Muscle of leg (tissue), 16 donors: ENCODE measurements at places on chromosomes 1 and 21. TPM values are rescaled to one million over a fixed set of nuclear protein-coding genes. Genes with fewer than 3 reads are reported as not detected.

The SYT11 gene
- total RNA-seq = 12.0 TPM

The GBP1 gene
- 7.8 TPM for total RNA-seq

The VWA1 gene
- 32.9 TPM for total RNA-seq

The ZSWIM5 gene
- total RNA-seq = 0.35 TPM

The IGSF21 gene
- total RNA-seq = 0.04 TPM

The TMEM269 gene
- 0.18 TPM for total RNA-seq

The OR6K2 gene
- not detected for total RNA-seq

The MAPKAPK2 gene
- 39.7 TPM for total RNA-seq

The FBXO44 gene
- total RNA-seq = 4.8 TPM

The USP33 gene
- total RNA-seq = 47.2 TPM

The TMEM82 gene
- total RNA-seq = not detected

The CHRM3 gene
- 2.5 TPM for total RNA-seq

The LYST gene
- 10.2 TPM for total RNA-seq

The C1orf141 gene
- total RNA-seq = not detected

The TLCD4 gene
- total RNA-seq = 11.1 TPM

The NFIA gene
- 40.8 TPM for total RNA-seq

The PDZK1IP1 gene
- total RNA-seq = 0.09 TPM

The OR2L13 gene
- total RNA-seq = not detected

The C1orf94 gene
- not detected for total RNA-seq

The ABCA4 gene
- total RNA-seq = 0.66 TPM

The ZCCHC17 gene
- 27.3 TPM for total RNA-seq

The KIF17 gene
- 1.8 TPM for total RNA-seq

The C1orf159 gene
- 4.5 TPM for total RNA-seq

The MMEL1 gene
- 0.31 TPM for total RNA-seq

The SYPL2 gene
- total RNA-seq = 57.3 TPM

The FMO5 gene
- total RNA-seq = 1.0 TPM

The RGS4 gene
- total RNA-seq = 1.8 TPM

The HSD11B1 gene
- 0.18 TPM for total RNA-seq

The MSTO1 gene
- 20.8 TPM for total RNA-seq

The FCRL1 gene
- 0.09 TPM for total RNA-seq

The SLC19A2 gene
- 7.0 TPM for total RNA-seq

The RERE gene
- 83.9 TPM for total RNA-seq

The MAP3K21 gene
- 0.18 TPM for total RNA-seq

The CELA2B gene
- 2.7 TPM for total RNA-seq

The PRKAA2 gene
- total RNA-seq = 27.5 TPM

The GBP6 gene
- total RNA-seq = 0.04 TPM

The SH2D1B gene
- total RNA-seq = 0.27 TPM

The TNNI3K gene
- total RNA-seq = 2.2 TPM

The PCNX2 gene
- total RNA-seq = 3.9 TPM

The CFHR3 gene
- 1.2 TPM for total RNA-seq

The SPRR2E gene
- total RNA-seq = not detected

The CYP4B1 gene
- total RNA-seq = not detected

The GCSAML gene
- total RNA-seq = 0.09 TPM

The ADAM30 gene
- total RNA-seq = not detected
